ENCODE measurements at places on chromosomes 5 and 9.
A peak's percentile ranks its signal among the peaks of the same experiment; 100 is the strongest.

GRCh38 chr9:131046581-131047202, 37.7 kb downstream of the LAMC3 start:
- DNase-seq, result peak; percentile 68

GRCh38 chr5:39200081-39200480, 19.3 kb downstream of the FYB1 start:
- DNase-seq, result no peak

DNA sequence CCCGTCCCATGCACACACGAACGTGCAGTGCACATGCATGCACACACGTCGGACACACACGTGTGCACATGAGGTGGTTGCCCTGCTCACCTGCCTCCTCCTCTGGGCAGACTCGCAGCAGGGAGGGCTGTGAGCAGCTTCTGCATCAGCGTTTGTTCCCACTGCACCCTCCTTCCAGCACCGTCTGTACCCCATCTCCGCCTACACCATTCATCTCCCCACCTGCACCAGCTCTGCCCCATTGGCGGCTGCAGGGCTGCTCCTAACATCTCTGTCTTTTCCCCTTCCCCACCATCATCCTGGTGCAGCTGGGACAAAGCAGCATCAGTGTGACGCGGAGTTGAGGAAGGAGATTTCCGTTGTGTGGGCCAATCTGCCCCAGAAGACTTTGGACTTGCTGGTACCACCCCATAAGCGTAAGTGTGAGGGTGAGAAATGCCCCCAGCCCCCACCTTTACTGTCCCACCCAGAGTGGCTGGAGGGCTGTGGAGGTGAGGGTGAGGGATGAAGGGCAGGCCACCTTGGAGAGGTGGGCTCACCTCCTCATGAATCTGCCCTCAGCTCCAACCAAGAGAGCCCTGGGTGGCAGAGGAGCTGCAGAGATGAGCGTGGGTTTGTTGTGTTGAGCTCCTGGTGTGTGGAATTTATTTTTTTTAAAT, 234.6 kb downstream of the CACNA1B start:
- DNase-seq, result no peak

- DNase-seq, result no peak
Measured at GRCh38 chr9:27412963-27413362, 111.1 kb upstream of the IFNK start.
